Fibroblast of skin of left quadriceps (primary cell): ENCODE measurements at places on chromosomes 13 and 19.

DNA sequence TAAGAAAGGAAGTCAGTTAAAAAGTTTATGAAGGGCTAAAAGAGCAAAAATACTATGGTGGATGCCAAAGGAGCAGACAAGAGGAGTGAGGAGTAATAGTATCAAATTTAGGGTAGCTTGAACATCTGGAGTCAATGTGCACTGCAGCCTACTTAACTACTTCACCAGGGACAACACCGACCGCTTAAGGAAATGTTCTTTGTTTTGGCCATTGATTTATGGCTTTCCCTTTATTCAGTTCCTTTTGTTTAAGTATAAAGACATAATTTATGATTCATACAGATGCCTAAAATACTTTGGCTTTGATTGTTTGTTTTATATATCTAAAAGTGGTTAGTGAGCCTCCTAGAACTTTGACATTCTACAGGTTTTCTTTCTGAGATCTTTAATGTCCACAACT, 276.3 kb upstream of the PRR20A start:
- no peak for DNase-seq

GRCh38 chr19:4909156-4909896, at the start of gene UHRF1:
Gene UHRF1, plus strand, starts transcription at chr19:4909501. Its CDS starts 1,385 bp downstream, at chr19:4910886.
- DNase-seq: no peak

- DNase-seq: no peak
Measured at GRCh38 chr13:36354842-36355623, 8.8 kb upstream of the SPART start.

DNA sequence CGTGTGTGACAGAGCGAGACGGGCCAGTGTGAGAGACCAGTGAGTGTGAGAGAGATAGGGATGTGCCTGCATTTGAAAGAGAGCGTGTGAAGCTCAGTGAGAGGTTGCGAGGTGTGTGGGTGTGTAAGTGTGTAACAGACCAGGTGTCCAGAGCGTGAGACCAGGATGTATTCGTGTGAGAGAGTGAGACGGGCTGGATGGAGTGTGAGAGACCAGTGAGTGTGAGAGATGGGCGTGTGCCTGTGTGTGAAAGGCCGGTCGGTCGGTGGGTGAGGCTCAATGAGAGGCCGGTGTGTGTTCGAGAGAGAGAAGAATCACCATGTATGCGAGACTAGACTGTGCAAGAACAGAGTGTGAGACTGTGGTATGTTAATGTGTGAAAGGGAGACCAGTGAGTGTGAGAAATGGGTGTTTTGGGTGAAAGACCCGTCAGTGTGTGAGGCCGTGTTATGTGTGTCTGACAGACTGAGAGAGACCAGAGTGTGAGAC, 679 bp downstream of the ZNF471 start:
- no peak for DNase-seq

GRCh38 chr19:33859016-33859415, 62.3 kb downstream of the KCTD15 start:
- DNase-seq: no peak

GRCh38 chr13:77056382-77056781, 29.4 kb upstream of the FBXL3 start:
- DNase-seq: no peak
